ENCODE measurements at places on chromosomes 2 and 18. TPM values are rescaled to one million over a fixed set of nuclear protein-coding genes. Genes with fewer than 3 reads are reported as not detected.

The CCDC195 gene
- total RNA-seq, result not detected

The RSAD2 gene
- total RNA-seq, result 0.06 TPM

The REG1B gene
- total RNA-seq, result not detected

The MFSD2B gene
- total RNA-seq, result 0.51 TPM

The SLC5A7 gene
- total RNA-seq, result not detected

The APCDD1 gene
- 8.2 TPM for total RNA-seq

The RALB gene
- 69.9 TPM for total RNA-seq

The RGPD4 gene
- not detected for total RNA-seq

The ABHD3 gene
- 6.2 TPM for total RNA-seq

The DOK1 gene
- total RNA-seq, result 25.1 TPM
